T-helper 17 cell (primary cell): ENCODE measurements at places on chromosomes 7 and 10. TPM values are rescaled to one million over a fixed set of nuclear protein-coding genes. Genes with fewer than 3 reads are reported as not detected.

GRCh38 chr7:38383281-38383680 is 109.8 kb upstream of the TARP start:
- no peak for DNase-seq

GRCh38 chr10:92323079-92323478 is 32.1 kb downstream of the MARCHF5 start:
- DNase-seq: no peak

- no peak for DNase-seq
These were observed 27.9 kb downstream of the GNG11 start for GRCh38 chr7:93949423-93949822.

DNA sequence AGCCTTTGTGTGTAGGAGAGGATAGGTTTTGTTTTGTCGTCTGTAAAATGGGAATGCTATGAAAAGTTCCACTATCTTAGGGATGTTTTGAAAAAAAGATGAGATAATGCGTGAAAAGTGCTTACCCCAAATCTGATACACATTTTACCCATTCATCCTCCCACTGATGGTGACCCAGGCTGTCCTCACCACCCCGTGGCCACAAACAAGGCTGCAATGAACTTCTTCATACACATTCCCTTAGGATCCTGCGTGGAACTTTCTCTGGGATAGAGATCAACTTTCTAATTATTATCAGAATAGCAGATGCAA is 399 bp upstream of the OGDHL start:
- DNase-seq: no peak

GRCh38 chr10:30176776-30177533 is 117.6 kb upstream of the JCAD start:
- no peak for DNase-seq

- no peak for DNase-seq
These were observed 7.2 kb downstream of the TAS2R16 start for GRCh38 chr7:122988333-122988732.

DNA sequence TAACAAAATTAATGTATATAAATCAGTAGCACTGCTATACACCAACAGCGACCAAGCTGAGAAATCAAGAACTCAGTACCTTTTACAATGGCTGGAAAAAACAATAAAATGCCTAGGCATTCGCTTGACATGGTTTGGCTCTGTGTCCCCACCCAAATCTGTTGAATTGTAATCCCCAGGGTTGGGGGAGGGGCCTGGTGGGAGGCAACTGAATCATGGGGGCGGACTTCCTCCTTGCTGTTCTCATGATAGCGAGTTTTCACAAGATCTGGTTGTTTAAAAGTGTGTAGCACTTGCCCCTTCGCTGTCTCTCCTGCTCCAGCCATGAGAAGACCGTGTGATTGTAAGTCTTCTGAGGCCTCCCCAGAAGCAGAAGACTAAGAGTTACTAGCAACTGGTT is 8.6 kb downstream of the ZNF786 start:
- DNase-seq: no peak

- DNase-seq: no peak
These were observed 1.0 kb upstream of the ENO4 start for GRCh38 chr10:116848032-116848943.

DNA sequence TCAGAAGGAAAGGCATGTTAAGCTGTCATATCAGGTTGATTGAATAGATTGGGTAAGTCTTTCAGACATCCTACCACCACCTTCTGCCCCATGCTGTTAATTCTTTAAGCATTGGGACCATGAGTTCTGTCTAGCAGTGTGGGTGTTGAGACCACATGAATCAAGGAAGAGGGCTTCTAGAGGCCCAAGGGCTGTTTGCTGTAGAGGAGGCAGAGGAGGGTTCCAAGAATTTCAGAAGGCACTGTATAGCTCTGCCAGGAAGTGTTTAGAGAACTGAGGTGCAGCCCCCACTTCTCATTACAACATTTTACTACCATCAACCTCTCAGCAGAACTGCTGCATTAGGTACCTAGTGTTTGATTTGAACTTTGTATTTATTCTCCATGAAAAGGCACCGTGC is 720.2 kb downstream of the AUTS2 start:
- DNase-seq: no peak

DNA sequence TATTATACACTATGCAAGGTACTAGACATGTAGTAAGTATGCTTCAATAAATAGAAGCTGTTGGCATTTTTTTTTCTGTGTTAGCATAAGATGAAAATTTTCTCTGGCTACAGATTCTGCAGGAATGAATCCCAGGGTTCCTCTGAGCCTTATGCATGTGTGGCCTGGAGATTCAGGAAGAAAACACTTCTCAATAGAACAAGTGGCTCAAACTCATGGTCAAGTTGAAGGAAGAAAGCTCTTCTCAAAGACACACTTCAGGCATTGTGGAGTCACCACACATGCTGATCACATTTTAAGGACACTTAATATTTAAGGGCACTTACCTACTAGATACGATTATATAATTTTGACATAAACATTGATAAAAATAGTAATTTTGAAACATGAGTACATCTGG is 19.5 kb downstream of the DNAH11 start:
- DNase-seq: no peak

- DNase-seq: no peak
These were observed 76.5 kb downstream of the CUBN start for GRCh38 chr10:17053061-17053460.

DNA sequence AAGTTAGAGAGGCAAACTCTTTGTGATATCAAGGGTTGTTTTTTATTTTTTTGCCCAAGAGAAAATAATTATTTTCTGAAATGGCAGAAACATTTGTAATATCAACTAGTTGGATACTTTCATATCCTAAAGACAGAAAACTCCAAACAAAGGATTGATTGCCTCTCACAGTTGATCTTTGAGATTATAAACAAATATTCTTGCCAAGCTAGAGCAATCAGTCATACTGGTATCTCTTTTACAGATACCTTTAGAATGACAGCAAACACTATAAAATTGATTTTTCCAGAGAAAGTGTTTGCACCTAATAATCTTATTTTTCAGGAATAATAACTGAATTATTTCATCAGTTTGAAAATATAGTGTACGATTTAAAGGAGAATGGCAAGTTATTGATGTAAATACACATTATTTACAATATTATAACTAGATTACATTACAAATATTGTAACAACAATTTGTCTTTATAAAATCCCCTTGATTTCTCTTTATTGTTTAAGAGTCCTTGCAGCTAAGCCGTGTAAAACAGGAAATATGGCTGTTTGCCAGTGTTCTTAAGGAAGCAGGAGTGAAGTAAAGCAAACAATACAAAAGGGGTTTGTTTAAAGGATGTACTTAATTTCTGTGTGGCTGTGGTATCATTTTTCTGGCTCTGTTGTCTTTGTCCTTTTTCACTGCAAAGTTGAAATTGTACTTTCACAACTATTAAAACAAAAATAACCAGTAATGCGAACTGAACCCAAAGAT is 58.4 kb downstream of the MAPK8 start:
- no peak for DNase-seq

DNA sequence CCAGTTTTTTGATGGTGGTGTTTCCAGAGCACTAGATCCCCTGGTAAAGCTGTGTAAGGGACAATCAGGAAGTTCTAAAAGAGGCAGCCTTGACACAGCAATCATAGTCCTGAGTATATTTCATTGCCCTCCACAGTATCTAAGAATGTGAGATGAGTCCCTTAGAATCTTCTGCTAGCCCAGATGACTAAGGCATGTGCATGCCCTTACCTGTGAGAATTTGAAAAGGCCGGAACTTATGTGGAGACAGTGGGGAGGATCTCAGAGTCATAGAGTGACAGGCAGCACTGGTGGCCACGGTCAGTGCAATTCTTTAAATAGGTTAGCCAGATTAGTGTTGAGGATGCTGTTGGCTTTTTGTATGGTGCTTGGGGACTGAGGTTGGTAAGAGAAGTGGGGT is 361.4 kb upstream of the VSTM2A start:
- DNase-seq: no peak

DNA sequence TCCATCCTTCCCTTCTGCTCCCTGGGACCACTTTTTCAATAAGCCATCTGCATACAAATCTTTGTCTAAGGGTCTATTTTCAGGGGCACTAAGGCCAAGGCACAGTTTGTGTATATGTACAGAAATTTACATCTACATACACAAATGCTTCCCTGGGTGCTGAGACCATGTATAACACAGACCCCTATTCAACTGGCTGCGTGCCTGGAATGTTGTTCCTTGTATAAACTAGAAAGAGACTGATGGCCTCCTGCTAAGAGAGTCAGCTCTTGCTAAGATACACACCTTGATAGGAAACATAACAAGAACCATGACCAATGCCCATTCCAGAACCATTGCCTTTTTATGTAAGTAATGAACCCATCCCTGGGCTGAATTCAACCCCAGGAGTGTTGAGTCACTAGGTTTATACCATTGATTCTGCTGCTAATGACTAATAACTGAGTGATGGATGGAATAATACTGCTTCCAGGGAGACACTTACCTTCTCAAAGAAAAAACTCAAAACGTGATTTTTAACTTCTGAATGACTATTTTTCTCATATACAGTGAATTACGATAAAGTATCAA is 290.7 kb downstream of the FGFR2 start:
- DNase-seq: no peak

DNA sequence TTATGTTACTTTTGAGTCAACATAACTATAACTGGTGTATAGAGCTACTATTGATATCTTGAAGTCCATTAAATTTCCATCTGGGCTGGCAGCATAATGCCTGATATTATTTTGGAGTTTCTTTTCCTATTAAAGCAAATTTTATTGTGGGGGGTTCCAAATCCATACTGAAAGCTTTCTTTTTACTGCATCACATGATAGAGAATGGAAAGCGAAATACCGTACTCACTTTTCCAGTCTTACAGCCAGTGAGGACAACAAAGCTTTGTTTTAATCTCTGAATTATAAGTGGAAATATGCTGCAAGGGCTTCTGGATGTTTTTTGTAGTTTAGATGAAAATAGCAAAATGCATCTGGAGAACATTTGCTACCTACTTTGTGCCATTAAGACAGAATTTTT is 477.5 kb upstream of the SEMA3D start:
- DNase-seq: no peak

- no peak for DNase-seq
These were observed 246.5 kb downstream of the ELFN1 start for GRCh38 chr7:1916601-1916970.

DNA sequence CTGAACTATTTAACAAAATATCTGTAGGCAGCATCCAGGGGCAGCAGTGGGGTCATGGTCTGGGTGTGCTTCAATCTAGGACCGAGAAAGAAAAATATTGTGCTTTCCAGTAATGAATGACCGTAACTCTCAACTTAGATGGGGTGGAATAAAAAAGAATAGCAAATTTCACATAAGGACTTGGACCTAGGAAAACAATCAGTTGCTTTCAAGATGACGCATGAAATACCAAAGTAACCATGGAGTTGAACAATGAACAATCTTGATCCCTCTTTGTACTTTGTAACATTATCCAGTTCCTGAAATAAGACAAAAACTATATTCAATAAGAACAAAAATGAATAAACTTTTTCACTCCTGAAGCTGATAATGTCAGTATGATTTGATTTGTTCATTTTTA is 167.1 kb downstream of the C7orf25 start:
- DNase-seq: no peak

Gene PILRB
- 71.6 TPM for total RNA-seq

Gene NKX6-2
- not detected for total RNA-seq

Gene LIPJ
- not detected for total RNA-seq

Gene CREB5
- total RNA-seq: 1.8 TPM

Gene PWWP2B
- total RNA-seq: 16.7 TPM

Gene SPDYE1
- 0.18 TPM for total RNA-seq

Gene ERCC6
- total RNA-seq: 38.5 TPM

Gene NME8
- total RNA-seq: not detected

Gene SPACDR
- 1.7 TPM for total RNA-seq

Gene HOXA9
- total RNA-seq: not detected

Gene CADPS2
- not detected for total RNA-seq

Gene SYT15
- 1.1 TPM for total RNA-seq

Gene WNT16
- not detected for total RNA-seq

Gene SLIT1
- total RNA-seq: 0.50 TPM

Gene CXCL12
- 0.13 TPM for total RNA-seq
